Gastrocnemius medialis (tissue), 4 donors: ENCODE measurements at places on chromosomes 13 and 19. TPM values are rescaled to one million over a fixed set of nuclear protein-coding genes. Genes with fewer than 3 reads are reported as not detected.

GRCh38 chr13:79427265-79427664, 21.2 kb upstream of the RBM26 start:
- DNase-seq: no peak
- H3K27ac ChIP-seq: no peak overlapping the region
- H3K27me3 ChIP-seq: no peaks in the 10 kb centered on the region

Gene LACC1
- total RNA-seq: 0.75 TPM

Gene POLR1D
- total RNA-seq: 159 TPM

GRCh38 chr19:38502410-38503076, 69.1 kb downstream of the RYR1 start:
- no peaks in the 10 kb centered on the region for H3K27me3 ChIP-seq
- no peak for DNase-seq
- H3K4me1 ChIP-seq: no peaks in the 10 kb centered on the region
- no peak overlapping the region for H3K4me3 ChIP-seq
- H3K27ac ChIP-seq: no peak overlapping the region
- H3K36me3 ChIP-seq: peaks cover 4% of the 10 kb centered on the region

Gene FPR1
- not detected for total RNA-seq

GRCh38 chr19:52995711-52996110, 18.0 kb upstream of the ERVV-1 start:
- no peak overlapping the region for H3K27ac ChIP-seq
- peaks cover 9% of the 10 kb centered on the region for H3K4me1 ChIP-seq
- no peak for DNase-seq
- H3K36me3 ChIP-seq: no peaks in the 10 kb centered on the region

- H3K36me3 ChIP-seq: no peaks in the 10 kb centered on the region
- H3K27ac ChIP-seq: no peak overlapping the region
- no peaks in the 10 kb centered on the region for H3K4me1 ChIP-seq
- H3K4me3 ChIP-seq: no peak overlapping the region
These were observed 254.7 kb upstream of the KLHL1 start for GRCh38 chr13:70362820-70363570.

GRCh38 chr13:100597253-100597652, 8.7 kb upstream of the GGACT start:
- H3K27ac ChIP-seq: no peak overlapping the region
- no peaks in the 10 kb centered on the region for H3K4me1 ChIP-seq
- H3K36me3 ChIP-seq: no peaks in the 10 kb centered on the region
- no peak overlapping the region for H3K4me3 ChIP-seq
- no peaks in the 10 kb centered on the region for H3K27me3 ChIP-seq

Gene MRI1
- 24.4 TPM for total RNA-seq

- H3K27me3 ChIP-seq: peaks cover 7% of the 10 kb centered on the region
- H3K4me1 ChIP-seq: peaks cover 2% of the 10 kb centered on the region
- H3K36me3 ChIP-seq: no peaks in the 10 kb centered on the region
These were observed 5.8 kb upstream of the OPA3 start for GRCh38 chr19:45590300-45591003.

DNA sequence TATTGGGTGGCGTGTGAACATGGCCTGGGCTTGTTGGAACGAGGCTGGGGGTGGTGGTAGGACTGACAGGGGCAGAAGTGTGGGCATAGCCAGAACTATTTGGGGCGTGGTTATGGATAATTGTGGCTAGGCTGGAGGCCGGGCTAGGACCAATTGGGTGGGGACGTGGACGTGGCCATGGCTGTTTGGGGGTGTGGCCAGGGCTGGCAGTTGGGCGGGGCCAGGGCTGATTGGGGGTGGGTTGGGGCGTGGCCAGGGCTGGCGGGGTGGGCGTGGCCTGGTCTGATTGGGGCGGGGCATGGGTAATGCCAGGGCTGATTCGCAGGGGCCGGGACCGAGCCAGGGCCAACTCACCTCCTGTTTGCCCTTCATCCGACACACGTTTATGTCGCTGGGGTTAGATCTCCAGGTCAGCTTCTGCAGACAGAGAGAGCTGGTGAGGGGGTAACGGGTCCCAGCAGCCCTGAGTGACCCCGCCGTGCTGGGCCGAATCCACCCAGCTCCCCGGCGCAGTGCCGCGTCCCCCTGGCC, 2.8 kb downstream of the SEMA6B start:
- H3K4me3 ChIP-seq: no peak overlapping the region
- no peaks in the 10 kb centered on the region for H3K27me3 ChIP-seq
- no peak overlapping the region for H3K27ac ChIP-seq
- H3K36me3 ChIP-seq: no peaks in the 10 kb centered on the region

DNA sequence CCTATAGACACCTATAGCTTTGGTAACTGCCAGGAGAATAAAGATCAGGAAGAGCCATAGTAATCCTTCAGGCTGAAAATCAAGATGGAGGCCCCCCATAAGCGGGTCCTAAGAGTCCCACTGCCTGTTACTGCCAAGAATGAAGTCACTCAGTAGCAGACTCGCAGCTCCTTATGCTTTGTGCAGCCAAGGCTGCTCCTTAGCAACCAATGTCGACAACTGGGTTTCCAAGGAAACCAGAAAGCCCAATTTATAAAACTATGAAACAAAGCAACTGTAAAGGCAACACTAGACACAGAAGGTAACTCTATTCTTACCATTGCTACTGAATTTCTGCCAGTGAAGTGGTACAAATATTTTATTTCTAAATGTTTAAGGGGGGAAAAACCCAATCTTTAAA, 56.5 kb downstream of the DCLK1 start:
- no peak overlapping the region for H3K4me3 ChIP-seq
- no peak for DNase-seq
- H3K27me3 ChIP-seq: no peaks in the 10 kb centered on the region
- H3K4me1 ChIP-seq: no peaks in the 10 kb centered on the region

DNA sequence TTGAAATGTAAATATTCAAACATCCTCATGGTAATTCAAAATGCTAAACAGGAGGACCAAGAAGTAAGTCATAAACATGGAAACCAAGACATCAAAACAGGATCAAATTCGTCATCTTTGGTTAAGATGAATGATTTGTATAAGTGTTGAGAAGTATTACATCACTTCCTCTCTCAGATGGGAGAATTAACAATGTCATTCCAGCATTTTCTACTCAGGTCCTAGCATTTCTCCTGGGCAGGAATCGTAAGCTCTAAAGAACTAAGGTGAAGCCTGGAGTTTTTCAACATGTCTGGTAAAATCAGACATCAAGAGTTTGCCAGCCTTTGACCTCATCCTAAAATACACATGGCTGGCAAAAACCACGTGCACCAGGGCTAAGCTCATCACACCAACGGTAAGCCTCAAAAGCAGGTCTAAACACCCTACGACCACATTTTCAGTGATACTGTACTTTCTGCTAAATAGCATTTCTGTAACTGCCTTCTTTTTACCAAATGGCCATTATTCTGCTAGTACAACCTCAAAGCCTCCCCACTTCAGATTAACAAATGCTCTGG, 24.8 kb downstream of the RANBP3 start:
- H3K4me1 ChIP-seq: peaks cover 61% of the 10 kb centered on the region
- DNase-seq: no peak
- no peaks in the 10 kb centered on the region for H3K27me3 ChIP-seq
- no peaks in the 10 kb centered on the region for H3K36me3 ChIP-seq
- H3K4me3 ChIP-seq: no peak overlapping the region

Gene PLEKHJ1
- total RNA-seq: 50.1 TPM
